ENCODE measurements at places on chromosomes 5 and 9.

DNA sequence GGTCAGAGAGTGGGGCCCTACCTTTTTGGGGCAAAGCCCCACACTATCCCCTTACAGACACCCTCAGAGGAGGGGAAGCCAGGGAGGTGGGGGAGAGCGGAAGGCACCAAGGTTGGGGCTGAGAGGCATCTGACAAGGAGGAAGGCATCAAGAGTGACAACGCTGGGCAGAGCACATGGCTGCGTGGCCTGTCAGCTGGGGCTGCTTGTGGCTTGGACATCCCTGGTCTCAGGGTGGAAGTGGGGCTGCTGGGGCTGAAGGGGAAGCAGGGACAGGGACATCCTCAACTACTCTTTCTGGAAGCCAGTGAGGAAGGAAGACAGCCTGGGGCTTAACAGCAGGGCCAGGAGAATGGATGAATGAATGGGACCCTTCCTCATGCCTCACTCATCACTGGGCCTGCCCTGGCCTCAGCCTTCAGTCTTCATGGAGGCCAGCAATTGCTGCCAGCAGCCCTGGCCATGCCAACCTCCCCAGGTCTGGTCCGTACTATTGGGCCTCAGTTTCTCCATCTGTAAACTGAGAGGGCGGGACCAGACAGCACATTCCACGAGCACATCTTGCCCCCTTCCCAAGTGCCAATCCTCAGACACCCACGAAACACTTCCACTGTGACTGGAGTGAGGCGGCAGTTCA lies 993 bp upstream of the RALGDS start:
- no peak for DNase-seq

DNA sequence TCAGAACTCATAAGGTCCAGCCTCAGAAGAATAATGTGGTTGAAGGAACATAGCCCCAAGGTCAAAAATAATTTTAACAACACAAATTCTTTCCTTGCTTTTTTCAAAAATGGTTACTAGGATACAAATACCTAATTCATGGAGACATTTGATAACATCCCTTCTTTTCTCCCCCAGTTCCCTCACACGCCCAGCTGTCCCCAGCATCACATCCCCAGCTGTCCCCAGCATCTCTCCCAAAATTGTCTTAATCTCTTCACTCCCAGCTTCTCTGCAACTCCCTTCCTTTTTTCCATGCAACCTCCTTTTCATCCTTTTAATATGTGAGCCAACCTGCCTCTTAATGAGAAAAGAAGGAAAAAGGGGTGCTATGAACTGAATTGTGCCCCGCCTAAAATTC lies 77.8 kb downstream of the FSTL4 start:
- no peak for DNase-seq

- DNase-seq, result no peak
Measured at GRCh38 chr9:87628346-87628745, 97.6 kb upstream of the CTSL start.

- DNase-seq, result no peak
Measured at GRCh38 chr5:173454361-173454735, 126.1 kb upstream of the STC2 start.

Measured in hematopoietic multipotent progenitor cell treated with erythropoietin and hydrocortisone succinate and interleukin-3 and kit ligand, for 15 days (in vitro differentiated cells).